ENCODE measurements at places on chromosomes 4 and X.

DNA sequence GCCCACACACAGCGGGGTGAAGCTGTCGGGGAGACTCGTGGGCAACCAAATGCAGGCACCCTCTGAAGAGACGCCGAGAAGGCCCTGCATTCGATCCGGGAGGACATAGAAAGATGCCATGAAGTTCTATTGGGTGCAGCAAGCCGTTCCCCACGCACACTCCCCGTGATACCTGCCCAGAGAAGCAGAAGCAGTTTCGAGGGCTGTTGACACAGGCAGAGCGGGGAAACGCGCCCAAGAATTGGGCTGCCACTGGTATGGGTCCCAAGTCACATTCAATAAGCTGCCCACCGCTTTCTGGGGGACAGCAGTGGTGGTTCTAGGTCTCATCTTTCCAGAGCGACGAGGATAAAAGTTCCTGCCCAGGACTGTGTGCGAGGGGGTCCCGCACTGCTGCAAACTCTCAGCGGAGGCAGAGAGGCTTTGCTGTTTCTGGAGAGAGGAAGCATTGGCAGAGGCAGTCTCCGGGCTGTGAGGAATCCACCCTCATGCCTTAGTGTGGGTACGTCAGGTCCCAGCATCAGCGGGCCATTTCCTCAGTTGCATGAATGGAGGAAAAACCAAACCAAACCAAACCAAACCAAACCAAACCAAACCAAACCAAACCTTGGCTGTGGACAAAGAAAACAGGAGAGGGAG, 10.1 kb downstream of the PITX2 start:
- DNase-seq, result no peak

GRCh38 chr4:46949822-46950221, 40.8 kb upstream of the COX7B2 start:
- no peak for DNase-seq

GRCh38 chr4:123741906-123742305, 345.3 kb downstream of the SPRY1 start:
- no peak for DNase-seq

DNA sequence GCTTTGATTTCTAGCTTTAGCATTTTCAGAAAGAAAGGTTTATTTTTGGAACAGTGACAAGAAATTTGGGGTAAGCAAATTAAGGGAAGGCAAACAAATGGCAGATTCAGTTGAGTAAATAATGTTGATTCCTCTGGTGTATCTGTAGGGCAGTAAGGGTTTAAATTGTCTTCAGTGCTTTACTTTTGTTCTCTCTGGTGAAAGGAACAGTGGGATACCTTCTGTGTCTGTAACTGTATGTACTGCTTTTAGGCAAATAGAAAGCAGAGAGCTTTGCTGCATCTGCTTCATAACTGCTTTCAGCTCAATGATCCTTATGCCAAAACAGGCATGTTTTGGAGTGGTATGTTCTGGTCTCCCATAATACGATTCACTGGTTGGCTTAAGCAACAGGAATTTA, 932.1 kb upstream of the SLIT2 start:
- DNase-seq, result peak; percentile 41

- DNase-seq, result no peak
Observed at GRCh38 chr4:141614878-141615586, 21.4 kb upstream of the IL15 start.

DNA sequence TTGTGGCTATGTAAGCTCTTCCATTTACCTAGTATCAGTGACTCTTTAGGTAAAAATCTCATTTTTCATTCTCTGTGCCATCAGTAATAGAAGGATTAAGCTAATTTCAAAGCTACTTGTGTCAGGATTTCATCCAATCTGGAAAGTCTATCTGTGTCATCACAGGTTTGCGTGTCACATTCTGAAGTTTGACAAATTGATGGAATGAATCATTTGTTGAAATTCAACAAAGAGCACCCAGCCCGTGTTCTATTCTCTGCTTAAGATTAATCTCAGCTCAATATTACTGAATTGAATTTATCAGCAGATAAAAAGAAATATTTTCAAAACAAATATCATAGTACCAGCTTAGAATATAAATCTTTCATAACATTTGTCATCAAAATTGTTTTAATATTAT, 35.8 kb downstream of the LANCL3 start:
- DNase-seq, result no peak

DNA sequence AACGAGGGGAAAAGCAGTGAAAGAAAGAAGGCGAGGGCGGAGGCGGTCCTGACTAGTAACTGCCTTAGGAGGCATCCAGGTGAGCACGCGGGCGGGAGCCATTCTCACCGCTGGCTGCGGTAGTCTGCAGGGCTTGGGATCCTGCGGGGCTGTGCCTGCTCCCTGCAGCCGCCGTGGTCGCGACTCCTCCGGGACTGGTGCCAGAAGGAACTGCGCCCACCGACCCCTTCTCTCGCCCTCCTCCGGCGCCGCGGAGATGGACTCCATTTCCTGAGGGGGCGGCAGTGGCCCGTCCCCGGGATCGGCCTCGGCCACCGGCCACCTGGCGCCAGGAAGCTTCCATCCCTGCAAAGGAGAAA, 543 bp downstream of the NFXL1 start:
- no peak for DNase-seq

DNA sequence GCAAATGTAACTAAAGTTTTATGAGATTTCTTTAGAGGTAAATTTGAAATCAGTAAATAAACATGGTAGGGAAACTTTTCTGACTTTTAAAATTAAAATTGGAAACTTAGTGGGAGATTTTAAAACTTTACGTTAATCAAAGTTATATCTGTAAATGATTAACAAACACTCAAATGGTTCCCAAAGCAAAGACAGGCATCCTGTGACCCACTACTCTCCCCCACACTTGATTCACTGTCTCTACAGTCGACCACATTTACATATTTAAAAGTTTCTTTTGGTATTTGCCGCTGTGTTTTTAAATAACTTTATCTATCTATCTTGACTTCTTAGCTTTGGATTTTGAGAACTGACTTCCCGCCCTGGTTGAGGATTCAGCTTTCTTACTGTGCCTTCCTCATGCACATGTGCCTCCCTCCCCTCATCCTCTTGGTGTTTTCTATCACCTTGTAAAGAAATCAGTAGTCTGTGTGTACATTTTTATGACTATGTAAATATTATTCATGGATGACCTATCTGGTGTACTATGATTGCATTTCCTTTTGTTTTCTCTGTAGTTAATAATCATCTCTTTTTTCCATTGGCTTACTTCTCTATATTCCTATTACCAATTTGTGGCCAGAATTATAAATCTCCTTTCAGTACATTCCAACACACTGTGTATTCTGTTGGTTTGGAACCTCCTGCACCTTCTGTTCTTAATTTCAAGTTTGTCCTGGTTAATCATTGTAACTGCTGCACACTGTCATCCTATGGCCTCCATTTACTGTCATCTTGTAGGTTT, 72.6 kb downstream of the WWC2 start:
- no peak for DNase-seq
